ENCODE measurements at places on chromosomes 2 and 18. TPM values are rescaled to one million over a fixed set of nuclear protein-coding genes. Genes with fewer than 3 reads are reported as not detected.

Gene PAX3
- not detected for polyA plus RNA-seq

Gene LYPD6
- 15.4 TPM for polyA plus RNA-seq

Gene GALNT13
- polyA plus RNA-seq = 2.0 TPM

Gene RAB27B
- 4.0 TPM for polyA plus RNA-seq

DNA sequence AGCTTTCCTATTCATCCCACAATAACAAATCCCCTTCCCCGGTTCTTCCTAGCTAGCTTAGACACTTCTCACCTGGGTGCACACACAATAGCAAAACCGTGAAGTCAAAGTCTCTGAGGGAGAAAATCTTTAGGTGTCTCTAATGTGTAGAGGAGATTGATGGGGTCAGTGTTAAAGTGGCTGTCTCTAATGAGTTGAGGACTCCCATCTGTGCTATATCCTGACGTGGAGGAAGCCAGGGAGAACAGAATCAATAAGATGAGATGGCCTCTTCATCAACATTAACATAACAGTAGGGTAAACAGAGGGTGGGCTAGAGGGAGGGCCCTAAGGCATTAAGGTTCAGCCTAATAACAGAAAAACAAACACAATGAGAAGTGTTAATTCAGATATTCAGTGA, 120.4 kb downstream of the SLC5A7 start:
- peak; percentile 29 for DNase-seq

- no peak for DNase-seq
Observed at GRCh38 chr18:59141294-59142068, 1.8 kb downstream of the SEC11C start.

DNA sequence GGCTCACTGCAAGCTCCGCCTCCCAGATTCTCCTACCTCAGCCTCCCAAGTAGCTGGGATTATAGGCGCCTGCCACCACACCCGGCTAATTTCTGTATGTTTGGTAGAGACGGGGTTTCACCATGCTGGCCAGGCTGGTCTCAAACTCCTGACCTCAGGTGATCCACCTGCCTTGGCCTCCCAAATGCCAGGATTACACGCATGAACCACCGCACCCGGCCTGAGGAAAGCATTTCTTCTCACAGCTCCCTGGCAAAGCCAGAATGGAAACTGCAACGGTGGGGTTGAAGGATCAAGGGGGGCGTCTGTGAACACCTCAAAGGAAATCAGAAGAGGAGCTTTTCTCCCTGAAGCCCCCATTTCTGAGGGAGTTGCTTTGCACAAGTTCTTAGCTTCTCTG, 11.2 kb upstream of the TEX51 start:
- no peak for DNase-seq

DNA sequence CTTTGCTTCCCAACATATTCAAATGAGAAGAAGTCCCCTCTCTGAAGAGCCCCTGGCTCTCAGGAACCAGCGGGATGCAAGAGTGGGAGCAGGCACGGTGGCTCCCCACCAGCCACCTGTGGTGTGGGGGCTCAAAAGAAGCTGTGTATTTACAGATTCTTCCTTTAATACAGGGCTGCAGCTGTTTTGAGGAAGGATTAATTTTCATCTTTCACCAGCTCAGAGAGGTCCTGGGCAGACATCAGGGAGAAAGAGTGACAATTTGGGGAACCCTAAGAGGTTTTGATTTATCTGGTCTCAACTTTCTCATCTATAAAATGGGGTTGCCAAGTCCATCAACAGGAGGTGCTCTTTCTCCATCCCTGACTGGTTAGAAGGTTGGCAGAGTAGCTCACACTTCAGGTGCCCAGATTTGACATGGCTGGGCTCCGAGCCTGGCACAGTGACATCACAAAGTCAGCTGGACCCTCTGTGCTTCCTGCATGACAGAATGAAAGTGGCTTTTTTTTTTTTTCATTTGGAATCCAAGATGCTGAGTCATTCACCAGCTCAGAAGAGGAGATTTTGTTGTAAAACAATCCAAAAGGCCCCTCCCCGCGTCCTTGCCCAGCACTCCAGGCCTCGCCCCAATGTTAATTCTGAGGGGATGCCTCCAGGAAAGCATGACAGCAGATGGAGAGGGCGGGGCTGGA, 15.5 kb upstream of the SIX2 start:
- no peak for DNase-seq

DNA sequence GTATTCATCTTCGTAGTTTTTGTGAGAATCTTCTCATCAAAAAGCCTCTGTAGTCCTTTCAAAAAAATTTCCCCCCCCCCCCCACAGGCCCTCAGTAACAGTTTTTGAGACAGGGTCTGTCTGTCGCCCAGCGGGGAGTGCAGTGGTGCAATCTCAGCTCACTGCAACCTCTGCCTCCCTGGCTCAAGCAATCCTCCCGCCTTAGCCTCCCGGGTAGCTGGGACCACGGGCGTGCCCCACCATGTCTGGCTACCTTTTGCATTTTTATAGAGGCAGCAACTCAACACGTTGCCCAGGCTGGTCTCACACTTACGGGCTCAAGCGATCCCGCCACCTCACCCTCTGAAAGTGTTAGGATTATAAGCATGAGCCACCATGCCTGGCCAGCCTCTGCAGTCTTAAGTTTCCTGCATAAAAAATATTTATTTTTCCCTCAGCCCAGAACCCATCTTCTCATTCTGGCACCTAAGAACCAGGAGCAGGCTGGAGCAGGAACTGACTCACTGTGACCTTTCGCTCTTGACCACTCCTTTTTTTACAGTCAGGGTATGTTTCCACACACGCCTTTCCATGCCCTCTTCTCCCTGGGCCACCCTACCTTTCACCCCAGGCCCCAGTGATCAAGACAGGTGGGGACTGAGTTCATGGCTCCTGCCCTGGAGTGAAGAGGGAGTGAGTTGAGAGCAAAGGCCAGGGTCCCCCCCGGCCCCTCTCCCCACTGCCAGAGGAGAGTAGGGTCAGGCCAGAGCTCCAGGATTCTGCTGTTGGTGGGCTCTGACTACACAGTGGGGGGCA, 32.5 kb upstream of the NT5DC4 start:
- no peak for DNase-seq

Gene NCKAP1
- 113 TPM for polyA plus RNA-seq

Gene DPYSL5
- 10.6 TPM for polyA plus RNA-seq

DNA sequence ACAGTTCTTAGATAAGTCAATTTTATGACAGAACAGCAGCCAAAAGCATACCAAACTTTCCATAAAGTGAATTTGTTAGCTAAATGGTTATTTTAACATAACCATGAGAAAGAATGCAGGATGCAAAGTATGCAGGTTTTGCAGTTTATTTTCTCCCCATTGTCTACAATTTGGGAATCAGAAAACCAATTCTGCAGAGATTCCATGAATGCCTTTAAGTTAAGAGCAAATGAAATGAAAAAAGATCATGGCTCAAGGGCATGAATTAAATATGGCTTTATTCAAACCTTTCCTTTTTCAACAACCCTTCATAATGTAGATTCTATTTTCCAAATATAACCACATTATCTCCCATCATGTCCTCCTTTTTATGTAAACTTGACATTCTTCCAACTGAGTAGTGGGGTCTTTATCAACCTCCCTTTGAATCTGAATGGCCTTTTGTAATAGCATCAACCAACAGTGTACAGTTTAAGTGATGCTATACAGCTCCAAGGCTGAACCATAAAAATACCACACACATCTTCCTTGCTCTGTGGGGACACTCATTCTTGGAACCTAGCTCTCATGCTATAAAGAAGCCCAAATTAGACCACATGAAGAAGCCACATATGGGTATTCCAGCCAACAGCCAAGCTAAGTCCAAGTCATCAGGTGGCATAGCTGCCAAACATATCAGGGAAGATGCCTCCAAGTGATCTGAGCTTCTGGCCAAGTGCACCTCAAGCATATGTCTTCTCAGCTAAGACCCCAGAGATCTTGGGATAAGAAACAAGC, 49.8 kb downstream of the PIAS2 start:
- DNase-seq = no peak

Gene ITGB6
- polyA plus RNA-seq = 13.9 TPM

Gene ZC3H8
- 25.1 TPM for polyA plus RNA-seq

- DNase-seq = no peak
Observed at GRCh38 chr18:59623456-59624368, 73.5 kb downstream of the CCBE1 start.

DNA sequence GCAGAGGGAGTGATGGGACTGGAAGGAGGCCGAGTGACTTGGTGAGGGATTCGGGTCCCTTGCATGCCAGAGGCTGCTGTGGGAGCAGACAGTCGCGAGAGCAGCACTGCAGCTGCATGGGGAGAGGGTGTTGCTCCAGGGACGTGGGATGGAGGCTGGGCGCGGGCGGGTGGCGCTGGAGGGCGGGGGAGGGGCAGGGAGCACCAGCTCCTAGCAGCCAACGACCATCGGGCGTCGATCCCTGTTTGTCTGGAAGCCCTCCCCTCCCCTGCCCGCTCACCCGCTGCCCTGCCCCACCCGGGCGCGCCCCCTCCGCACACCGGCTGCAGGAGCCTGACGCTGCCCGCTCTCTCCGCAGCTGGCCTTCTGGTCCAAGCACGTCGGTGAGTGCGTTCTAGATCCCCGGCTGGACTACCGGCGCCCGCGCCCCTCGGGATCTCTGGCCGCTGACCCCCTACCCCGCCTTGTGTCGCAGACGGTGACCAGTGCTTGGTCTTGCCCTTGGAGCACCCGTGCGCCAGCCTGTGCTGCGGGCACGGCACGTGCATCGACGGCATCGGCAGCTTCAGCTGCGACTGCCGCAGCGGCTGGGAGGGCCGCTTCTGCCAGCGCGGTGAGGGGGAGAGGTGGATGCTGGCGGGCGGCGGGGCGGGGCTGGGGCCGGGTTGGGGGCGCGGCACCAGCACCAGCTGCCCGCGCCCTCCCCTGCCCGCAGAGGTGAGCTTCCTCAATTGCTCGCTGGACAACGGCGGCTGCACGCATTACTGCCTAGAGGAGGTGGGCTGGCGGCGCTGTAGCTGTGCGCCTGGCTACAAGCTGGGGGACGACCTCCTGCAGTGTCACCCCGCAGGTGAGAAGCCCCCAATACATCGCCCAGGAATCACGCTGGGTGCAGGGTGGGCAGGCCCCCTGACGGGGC, 4.6 kb downstream of the PROC start:
- no peak for DNase-seq

DNA sequence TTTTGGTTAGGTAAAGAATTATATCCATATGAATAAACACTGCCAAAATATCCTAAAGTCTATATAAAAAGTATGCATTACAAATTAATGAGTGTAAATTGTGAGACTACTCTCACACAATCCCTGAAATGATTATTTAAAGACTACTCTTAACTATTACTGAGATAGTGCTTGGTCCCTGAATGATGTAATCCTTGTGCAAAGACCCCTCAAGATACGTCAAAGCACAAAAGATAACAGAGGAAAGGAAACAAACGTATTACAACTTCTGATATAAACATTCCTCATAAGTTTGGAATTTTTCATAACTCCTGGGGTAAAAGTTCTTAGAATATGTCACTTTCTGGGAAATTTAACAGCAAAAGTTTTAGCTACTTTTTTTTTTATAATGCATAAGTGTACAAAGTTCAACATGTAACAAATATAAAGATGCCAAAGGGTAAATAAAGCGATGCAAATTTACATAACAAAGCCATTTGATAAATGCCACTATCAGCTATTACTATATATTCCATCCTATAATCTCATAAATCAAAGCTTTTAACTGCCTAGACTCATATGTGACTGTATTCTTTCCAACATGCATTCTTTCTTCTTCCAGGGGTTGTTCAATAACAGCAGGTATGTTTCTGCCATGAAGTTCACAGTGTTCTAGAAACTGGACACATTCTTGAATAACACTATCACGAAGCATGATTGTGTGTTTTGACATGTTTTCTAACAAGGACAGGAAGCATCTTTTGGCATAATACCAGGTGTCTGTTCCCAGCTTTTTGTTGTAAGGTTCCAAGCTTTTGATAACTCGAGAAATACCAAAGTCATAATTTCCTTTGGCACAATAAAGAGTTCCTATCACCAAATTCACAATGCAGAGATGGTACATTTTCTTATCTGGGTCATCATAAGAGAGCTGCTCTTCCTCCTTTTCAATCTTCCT, 158.0 kb downstream of the AGPS start:
- DNase-seq = no peak

Gene LINC00305
- 4.5 TPM for polyA plus RNA-seq

DNA sequence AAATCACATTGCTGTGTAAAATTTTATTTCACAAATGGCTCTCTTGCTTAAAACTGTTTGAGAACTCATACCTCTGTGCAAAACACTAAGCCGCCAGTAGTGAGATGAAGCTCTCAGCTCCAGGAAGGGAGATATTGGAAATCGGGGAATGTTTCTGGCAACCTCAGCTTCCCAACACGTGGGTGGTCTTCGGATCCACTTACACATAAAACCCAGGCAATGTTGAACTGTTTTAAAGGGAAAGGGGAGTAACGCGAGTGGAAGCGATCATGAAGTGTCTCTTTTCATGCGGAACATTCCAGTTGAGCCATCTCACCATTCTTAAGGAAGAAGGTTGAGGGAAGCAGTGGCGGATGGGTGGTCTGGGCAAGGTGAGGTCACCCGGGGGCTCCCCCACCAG, 136.8 kb downstream of the ASB1 start:
- DNase-seq = peak; percentile 14

Gene DCDC2C
- polyA plus RNA-seq = not detected

Gene NEURL3
- polyA plus RNA-seq = 6.1 TPM

GRCh38 chr2:133287709-133288108, 280.6 kb downstream of the NCKAP5 start:
- no peak for DNase-seq

- DNase-seq = no peak
Observed at GRCh38 chr2:70141902-70142589, 48.8 kb downstream of the C2orf42 start.

Gene TFPI
- 38.1 TPM for polyA plus RNA-seq

GRCh38 chr2:6524691-6525474, 340.8 kb downstream of the CMPK2 start:
- DNase-seq = peak; percentile 61

DNA sequence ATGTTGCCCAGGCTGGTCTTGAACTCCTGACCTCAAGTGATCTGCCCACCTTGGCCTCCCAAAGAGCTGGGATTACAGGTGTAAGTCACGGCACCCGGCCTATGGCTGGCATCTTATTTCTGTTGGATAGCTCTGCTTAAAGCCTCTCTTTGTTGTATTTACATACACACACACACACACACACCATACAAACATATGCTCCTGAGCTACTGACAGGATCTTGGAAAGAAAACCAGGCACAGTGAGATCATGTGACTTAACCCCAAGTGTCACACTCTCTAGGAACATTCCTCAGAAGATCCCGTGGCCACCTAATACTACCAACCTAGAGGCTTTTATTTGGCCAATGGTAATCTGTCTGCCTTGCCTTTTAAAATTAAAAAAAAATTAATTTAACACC, 85.1 kb upstream of the HAAO start:
- no peak for DNase-seq

Data from renal pelvis (tissue), 12 donors.